Activated CD4-positive, alpha-beta T cell treated with anti-CD3 and anti-CD28 coated beads for 1 hour (primary cell): ENCODE measurements at places on chromosomes 5 and 9.

- no peak for DNase-seq
Measured at GRCh38 chr5:73295447-73295846, 122.5 kb downstream of the TMEM174 start.

- DNase-seq = no peak
Measured at GRCh38 chr9:108163321-108164005, 673.9 kb upstream of the KLF4 start.

DNA sequence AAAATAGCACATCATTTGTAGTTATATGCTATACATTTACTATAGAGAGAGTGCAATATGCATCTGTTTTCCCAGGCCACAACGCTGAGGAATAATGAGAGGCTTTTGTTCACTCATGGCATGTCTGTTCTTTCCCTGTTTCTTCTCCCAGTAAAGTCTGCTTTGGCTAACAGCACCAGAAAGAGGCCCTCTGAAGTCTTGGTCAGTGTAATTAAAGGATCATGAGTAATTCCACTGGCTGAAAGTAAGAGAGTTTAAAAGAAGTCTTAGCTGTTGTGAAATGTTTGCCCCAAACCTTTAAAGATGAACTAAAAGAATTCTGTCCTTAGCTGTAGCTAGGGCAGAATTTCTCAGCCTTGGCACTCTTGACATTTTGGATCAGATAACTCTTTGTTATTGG, 228.8 kb downstream of the TLE4 start:
- no peak for DNase-seq

DNA sequence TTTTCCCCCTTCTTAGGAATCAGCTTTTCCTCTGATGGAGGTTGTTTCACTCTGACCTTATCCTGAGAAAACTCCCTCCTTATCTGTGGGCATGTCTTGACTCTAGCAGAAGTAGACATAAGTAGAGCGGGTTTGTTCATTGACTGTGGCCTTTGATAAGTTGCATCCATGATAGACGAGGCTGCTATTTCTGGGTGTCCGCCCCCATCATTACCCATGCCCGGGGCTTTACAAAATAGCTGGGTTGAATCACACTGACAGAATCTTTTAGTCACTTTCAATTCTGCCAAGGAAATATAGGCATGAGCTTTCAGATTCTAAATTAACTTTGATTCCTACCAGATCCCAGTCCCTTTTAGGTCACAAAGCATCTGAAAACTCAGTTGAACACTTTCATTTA, 223.8 kb downstream of the SEC61B start:
- DNase-seq = no peak

DNA sequence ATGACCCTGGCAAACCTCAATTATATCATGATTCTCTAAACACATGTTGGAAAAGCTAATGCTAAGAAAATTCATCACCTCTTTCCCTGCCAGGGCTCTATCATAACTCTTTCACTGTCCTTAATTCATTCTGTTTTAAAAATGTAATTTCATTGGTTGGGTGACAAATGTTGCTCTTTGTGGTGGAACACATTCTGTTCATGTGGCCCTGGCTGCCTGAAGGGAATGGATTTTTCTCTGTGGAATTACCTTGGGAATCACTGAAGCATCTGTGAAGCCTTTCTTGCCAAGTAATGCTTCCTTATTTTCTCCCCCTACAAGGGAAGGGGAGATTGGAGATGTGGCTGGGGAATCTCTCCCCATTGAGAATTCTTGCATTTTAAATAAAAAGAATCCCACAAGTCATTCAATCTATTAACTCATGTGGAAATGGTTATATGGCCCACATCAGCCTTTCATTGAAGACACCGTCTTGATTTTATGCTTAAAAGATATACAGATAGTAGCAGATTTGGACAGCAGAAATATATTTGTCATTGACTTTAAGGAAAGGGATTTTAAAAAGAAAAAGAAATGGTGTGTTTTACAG, 201.8 kb upstream of the NMUR2 start:
- no peak for DNase-seq

- DNase-seq = no peak
Measured at GRCh38 chr9:34384368-34385165, 7.9 kb upstream of the MYORG start.

DNA sequence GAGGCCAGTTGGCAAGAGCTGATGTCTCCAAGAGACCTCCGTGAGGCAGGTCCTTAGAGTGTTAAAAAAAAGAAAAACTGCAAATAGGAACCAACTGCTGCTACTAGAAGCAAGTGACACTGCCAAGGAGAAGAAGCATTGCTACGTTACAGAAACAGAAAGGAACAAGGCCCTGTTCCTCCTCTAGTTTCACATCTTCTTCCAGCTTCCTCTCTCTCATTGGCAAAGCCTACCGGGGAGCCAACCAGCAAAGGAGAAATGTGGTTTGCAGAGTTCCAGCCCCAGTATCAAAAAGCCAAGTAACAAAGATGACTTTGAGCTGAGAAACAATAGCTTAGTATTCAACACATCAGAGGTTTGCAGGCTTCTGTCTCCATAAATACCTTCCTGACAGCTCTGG, 145.9 kb downstream of the PRELID2 start:
- no peak for DNase-seq

GRCh38 chr5:60295423-60295822, 401.9 kb upstream of the PDE4D start:
- DNase-seq = no peak

DNA sequence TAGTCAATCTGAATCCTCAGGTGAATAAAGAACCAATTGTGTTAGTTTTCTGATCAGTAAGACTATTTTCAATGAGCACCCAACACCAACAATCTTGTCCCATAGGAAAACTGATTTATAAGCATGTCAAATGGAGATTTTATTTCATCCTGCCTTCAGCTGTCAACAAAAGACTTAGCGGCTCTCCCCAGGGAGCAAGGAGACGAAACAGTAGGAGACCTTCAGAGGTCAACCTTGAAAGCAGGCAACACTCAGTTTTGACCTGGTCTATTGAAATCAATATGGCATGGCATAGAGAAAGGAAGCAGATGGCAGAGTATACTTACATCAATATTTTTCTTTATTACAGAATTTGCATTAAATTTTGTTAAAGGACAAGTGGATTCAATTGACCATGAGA, 34.1 kb downstream of the ZNF622 start:
- DNase-seq = no peak

DNA sequence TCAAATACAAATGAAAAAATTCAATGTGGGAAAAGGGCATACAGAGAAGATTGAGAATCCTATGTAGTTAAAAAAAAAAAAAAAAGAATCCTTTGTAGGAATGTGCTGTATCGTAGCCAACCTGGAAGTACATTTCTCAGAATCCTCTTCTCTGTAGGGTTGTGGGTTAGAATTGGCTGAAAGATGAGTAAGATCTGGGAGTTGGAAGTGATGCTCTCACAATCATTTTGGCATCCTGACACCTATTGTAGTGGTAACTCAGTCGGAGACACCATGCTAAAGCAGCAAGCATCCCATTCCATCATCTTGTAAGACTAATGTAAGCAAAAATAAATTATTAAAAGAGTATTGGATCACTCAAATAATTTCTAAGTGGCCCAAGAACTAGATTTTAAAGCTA, 30.6 kb downstream of the MRPL22 start:
- no peak for DNase-seq

- DNase-seq = peak; percentile 95
Measured at GRCh38 chr9:124415102-124415851, at the start of gene PSMB7. Gene PSMB7, minus strand, starts transcription at chr9:124415442. Its CDS starts 17 bp downstream, at chr9:124415425.

DNA sequence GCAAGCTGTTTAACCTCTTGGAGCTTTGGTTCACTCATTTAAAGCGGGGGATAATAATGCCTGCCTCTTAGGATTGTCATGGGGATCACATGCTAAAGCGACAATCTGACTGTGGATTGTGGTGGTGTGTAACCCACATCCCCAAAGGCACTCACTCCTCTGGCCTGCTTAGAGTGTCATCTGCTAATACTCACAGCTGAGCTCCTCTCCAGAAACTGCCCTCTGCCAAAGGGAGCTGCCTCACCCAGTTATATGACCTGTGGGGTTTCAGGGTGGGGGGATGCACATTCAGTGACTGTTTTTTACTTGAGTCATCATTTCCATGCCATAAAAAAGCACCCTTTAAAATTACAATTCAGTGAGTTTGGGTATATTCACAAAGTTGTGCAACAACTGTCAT, 110.0 kb upstream of the SPOCK1 start:
- no peak for DNase-seq

- DNase-seq = no peak
Measured at GRCh38 chr5:41821051-41821450, 49.2 kb downstream of the OXCT1 start.

DNA sequence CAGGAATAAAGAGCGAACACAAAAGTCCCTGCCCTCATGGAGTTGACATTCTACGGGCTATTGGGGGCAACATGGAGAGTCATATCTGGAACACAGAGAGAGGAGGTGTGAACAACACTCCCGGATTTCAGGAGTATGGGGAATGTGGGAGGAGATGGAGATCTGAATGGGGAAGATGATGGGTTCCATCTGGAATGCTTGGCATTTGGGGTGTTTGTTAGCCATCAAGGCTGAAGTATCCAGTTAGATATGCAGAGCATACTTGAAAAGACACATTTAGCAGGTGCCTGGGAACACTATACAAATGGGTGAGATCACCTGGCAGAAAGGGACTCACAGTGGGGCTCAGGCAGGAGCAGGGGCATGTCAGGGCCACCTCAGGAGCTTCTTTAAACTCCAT, 61.1 kb downstream of the EGFLAM start:
- DNase-seq = no peak

DNA sequence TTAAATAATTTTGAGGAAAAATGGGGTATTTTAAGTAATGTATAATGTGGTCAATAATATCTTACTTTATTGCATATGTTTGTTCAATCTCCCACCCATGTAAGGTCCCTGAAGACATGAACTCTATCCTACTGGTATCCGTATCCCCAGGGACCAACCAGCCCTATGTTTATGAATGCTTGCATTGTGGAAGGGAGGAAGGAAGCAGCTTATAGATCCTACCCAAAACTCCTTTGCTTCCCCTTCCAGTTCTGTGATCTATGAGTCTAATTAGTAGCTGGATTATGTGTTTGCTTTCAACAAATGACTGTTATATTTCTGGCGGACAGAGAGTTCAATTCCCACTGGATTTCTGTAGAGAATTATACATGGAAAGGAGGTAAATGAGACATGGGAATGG, 45.6 kb downstream of the CNTRL start:
- no peak for DNase-seq

GRCh38 chr9:135503371-135504261, 3.1 kb downstream of the MRPS2 start:
- no peak for DNase-seq

GRCh38 chr5:169584998-169585451, 1.5 kb downstream of the SPDL1 start:
- no peak for DNase-seq

DNA sequence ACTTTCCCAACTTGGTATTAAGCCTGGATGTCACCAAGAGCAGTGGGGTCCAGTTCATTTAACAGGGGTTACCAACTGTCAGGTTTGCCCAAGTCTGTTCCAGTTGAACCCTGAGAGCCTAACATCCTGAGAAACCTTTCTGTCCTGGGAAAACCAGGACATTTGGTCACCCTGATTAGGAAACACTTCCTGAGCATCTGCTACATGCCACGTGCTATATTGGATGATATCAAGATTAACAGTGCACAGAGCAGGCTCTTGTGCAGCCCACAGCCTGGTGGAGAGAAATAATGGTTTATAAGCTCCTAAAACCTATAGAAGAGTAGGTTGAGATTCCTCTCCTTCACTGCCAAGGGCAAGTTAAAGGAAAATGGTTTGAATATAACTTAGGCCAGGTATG, 102.9 kb upstream of the RAD23B start:
- DNase-seq = no peak

- DNase-seq = peak; percentile 21
Measured at GRCh38 chr9:121267689-121268597, at the start of gene GSN. Gene GSN, plus strand, starts transcription at chr9:121268162. Its CDS starts 33,810 bp downstream, at chr9:121301972.

- DNase-seq = no peak
Measured at GRCh38 chr9:109856785-109857184, 76.8 kb downstream of the PALM2AKAP2 start.

DNA sequence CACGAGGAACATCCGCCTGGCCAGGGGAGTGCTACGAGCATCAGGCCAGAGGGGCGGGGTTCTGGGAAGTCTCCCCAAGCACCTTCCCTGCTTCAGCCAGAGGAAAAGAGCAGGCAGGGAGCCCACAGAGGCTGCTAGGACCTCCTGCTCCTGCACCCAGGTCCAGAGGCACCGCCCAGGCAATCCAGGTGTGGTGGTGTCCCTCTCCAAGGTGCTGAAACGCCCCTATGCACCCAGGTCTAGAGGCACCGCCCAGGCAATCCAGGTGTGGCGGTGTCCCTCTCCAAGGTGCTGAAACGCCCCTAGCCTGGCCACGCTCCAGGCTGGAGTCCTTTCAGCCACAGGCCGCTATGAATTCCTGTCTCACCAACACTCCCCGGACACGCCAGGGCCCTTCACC, 10.7 kb upstream of the UBAC1 start:
- DNase-seq = peak; percentile 22

DNA sequence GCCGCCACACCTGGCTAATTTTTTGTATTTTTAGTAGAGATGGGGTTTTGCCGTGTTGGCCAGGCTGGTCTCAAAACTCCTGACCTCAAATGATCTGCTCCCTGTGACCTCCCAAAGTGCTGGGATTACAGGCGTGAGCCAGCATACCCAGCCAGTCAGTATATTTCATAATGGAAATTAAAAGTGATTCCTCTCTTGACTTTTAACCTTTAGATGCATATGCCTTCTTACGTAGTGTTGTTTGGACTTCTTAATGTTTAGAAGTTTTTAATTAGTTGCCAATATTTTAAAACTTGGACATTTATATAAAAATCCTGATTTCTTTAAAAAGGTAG, 22.4 kb downstream of the DENND4C start:
- no peak for DNase-seq

DNA sequence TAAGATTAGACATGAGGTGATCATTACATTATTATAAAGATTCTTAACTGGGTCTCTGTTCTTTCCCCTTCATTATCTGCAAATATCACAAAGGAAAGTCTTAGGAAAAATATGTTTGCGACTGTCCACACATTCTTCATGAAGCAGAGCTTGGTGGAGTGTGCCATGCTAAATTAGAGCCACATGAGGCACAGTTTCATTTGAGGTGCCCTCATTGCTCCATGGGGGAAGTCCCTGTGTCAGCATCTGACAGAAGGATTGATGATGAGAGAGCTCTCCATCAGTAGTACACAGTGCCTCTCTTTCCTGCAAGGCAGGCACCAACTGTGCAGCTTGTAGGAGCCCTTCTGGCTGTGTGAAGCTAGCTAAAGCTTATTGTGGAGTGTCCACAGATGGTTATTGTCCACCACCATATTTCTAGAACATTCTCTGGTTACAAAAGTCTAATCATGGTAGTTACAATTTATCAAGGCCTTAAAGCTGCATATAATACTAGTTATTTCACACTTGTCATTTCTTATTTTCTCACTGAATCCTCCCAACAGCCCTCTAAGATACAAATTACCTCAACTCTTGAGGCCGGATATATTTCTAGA, 63.9 kb downstream of the C9orf152 start:
- no peak for DNase-seq

- DNase-seq = no peak
Measured at GRCh38 chr5:77936365-77936693, 160.2 kb upstream of the TBCA start.

DNA sequence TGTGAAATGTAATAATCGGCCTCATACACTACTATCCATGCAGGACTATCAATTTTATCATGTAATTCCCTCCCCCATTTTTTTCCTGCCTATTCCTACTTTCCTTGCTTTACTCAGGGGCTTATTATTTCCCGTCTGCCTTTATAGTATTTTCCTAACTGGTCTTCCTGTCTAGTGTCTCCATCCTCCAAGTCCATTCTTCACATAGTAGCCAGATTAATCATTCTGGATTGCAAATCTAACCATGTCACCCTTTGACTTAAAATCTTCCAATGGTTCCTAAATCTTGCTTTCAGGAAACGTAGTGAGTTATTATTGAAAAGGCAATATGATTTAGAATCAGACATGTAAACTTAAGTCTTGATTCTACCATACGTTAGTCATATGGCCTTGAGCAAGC, 307.4 kb upstream of the HAPLN1 start:
- no peak for DNase-seq
